Progenitor cell of endocrine pancreas (in vitro differentiated cells): ENCODE measurements at places on chromosomes 1 and 21. TPM values are rescaled to one million over a fixed set of nuclear protein-coding genes. Genes with fewer than 3 reads are reported as not detected.

The OR2G6 gene
- total RNA-seq, result not detected in 2 replicates

The CTSS gene
- total RNA-seq, result 0.13 and 0.17 TPM in 2 replicates

DNA sequence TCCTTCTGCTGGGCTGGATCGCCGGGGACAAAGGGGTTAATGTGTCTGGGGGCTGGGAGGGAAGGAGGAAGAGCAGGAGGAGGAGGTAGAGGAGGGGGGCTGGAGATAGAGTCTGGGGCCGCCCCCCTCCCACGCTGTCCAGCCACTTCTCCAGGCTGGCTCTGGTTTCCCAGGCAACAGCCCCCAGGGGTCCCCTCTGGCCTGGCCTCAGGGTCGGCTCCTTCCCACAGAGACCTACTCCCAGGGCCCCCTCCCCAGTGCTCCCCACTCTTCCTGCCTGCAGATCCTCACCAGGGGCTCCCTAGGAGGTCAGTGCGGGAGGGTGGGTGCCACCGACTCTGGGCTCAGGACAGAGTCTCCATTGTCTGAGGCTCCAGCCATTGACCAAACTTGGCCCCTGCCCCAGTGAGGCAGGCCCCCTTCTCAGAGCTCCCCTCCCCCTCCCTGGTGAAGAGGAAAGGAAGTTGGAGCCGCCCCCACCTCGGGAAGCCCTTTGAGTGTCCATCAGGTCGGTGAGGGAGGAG lies 34.1 kb downstream of the ARHGEF10L start:
- no peak for DNase-seq

DNA sequence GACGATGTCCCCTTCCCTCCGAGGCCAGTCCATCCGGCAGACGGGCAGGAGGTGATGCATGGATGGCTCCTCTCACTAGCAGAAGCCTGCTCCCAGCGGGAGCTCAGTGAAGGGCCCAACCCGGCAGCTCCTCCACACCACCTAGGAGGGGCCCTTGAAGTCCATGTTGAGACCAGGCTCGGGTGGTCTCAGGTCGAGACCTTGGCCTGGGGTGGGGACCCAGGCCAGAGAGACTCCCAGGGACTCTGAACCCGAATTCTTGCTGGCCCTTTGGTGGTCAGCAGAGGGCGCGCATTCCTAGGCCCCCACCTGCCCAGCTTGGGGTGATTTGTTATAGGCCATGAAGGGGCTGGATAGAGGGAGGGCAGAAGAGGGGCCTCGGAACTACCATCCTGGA lies 642 bp upstream of the NT5C1A start:
- DNase-seq, result no peak

- no peak for DNase-seq
These were observed 156.7 kb downstream of the DMRTA2 start for GRCh38 chr1:50266509-50266908.

DNA sequence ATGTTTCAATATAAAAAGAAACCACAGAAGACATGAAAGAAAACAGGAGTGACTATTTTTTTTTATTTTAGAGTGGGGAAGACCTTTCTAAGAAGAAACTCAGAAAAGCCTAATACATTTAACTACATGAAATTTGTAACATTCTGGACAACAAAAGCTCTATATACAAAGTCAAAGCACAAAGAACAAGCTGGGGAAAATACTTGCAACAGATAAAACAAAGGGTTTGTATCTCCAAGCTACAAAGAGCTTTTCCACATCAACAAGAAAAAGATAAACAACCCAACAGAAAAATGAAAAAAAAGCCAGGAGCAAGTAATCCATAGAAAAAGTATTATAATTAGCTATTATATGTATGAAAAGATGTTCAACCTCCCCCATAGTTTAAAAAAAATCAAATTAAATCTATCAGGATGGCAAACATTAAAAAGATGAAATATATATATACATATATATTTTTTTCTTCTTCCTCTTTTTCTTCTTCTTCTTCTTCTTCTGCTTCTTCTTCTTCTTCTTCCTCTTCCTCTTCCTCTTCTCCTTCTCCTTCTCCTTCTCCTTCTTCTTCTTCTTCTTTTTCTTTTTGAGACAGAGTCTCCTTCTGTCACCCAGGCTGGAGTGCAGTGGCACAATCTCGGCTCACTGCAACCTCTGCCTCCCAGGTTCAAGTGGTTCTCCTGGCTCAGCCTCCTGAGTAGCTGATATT lies 49.1 kb upstream of the EPS8L3 start:
- DNase-seq, result no peak

- DNase-seq, result no peak
These were observed 2.6 kb downstream of the GLRX2 start for GRCh38 chr1:193102662-193103061.

- DNase-seq, result no peak
These were observed 119.6 kb downstream of the UBE2U start for GRCh38 chr1:64323054-64323453.

DNA sequence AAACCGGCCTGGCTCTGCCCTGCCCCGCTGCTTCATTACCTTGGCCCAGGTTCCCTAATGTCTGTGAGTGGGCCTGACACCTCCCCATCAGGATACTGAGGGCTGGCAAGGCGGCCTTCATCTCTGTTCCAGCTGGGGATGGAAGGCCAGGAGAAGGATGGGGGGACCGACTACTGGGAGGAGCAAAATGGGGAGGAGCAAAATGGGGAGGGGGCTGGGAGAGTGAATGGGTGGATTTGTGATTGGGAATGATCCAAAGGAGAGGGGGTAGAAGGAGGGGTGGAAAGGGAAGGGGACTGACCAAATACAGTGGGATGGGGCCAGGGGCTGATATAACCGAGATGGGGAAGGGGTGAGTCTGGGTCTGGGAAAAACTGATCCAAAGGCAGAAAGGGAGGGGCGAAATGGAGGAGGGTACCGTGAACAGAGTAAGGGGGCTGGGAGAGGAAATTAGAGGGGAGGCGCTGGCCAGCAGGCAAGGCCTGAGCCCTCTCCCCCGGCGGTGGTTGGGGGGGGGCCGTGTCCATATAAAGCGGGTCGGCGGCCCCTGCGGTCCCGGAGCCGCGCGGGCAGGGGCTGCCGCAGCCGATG lies at the start of gene FOXE3:
FOXE3 (plus strand) TSS at position 558 of the 591 bp plus-strand sequence; CDS start at position 589, 31 bp downstream.
- DNase-seq, result no peak
